ENCODE measurements at places on chromosomes 7 and 10. TPM values are rescaled to one million over a fixed set of nuclear protein-coding genes. Genes with fewer than 3 reads are reported as not detected.

MYO1G gene
- total RNA-seq, result 0.24 TPM

GNG11 gene
- 4.4 TPM for total RNA-seq

GFRA1 gene
- total RNA-seq, result 0.11 TPM

UCN3 gene
- not detected for total RNA-seq

WDR86 gene
- 12.4 TPM for total RNA-seq

GRCh38 chr7:54705436-54705835 is 53.6 kb downstream of the SEC61G start:
- DNase-seq, result peak; percentile 81

DNA sequence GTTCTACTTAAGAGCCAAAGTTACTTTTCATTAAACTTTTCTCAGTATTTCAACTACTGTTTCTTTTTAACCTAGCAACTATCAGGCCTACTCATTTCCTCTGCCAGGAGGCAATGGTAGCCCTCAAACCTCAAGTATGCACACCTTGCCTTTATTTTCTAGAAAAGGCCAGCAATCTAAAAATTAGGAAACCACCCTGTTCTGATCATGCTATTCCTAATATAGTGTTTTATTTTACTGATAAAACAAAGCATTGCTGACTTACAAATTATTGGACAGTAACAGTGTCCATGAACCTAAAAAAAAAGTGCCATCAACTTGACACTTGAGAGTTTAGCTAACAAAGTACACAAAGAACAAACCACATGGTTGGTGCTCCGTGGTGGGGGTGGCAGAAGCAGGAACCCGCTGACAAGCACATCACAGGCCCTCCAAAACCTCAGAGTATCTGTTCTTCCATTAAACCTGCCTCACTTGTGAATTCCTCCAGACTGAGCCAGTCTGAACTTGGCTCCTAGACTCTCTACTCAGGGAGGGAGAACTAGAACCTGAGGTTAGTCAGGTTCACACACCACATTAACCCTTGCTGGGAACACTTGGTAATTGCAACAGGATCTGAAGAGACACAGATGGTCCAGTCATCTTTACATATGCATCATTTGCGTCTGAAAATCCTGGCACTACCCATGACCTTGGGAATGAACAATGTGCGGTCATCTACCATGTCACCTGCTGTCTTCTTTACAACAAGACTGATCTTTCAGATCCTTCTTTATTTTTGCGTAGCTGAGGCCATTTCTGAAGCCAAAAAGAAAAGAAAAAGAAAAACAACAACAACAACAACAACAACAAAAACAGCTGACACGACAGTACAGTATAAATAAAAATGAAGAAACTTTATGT is 31.9 kb downstream of the PIP4K2A start:
- peak; percentile 55 for DNase-seq

DNA sequence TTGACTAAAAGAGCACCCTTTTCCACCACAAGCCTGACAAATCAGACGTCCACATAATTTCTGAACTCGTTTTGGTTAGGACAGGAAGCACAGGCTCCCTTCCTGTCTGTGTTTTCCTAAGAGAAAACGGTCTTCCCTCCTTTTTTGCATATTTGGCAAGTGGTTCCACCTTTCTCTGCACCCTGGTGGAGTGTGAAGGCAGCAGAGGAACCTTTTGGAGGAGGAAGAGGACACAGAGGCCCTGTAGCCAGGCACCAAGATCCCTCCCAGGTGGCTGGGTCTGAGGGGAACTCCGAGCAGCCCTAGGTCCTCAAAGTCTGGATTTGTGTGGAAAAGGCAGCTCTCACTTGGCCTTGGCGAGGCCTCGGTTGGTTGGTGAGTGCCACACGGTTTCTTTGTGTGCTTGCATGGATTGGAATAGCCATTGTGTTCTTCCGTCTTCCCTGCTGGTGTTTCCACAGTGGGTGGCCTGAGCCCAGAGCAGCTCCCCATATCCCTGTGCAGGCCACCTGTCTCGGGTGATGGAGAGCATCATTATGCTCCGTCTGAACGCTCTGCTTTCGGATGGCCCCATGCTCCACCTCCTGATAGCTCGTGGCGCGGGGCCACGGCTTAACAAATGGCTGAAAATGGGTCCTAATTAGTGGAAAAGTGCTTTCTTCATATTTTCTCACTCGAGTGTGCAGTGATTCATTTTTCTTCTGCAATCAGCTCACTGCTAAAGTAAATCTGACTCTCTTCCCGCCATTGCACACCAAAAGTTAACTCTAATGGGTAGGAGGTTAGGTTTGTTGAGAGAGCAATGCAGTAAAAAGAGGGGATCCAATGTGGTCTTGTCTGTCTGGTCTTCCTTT is 4.2 kb downstream of the IKZF1 start:
- no peak for DNase-seq

- no peak for DNase-seq
Measured at GRCh38 chr7:108448584-108449505, 7.4 kb downstream of the NRCAM start.
